ENCODE measurements at places on chromosomes 6 and 20.

- H3K4me3 ChIP-seq, result no peak overlapping the region
- no peaks in the 10 kb centered on the region for H3K36me3 ChIP-seq
- no peak for DNase-seq
Observed at GRCh38 chr6:46715141-46715540, 20.0 kb downstream of the PLA2G7 start.

DNA sequence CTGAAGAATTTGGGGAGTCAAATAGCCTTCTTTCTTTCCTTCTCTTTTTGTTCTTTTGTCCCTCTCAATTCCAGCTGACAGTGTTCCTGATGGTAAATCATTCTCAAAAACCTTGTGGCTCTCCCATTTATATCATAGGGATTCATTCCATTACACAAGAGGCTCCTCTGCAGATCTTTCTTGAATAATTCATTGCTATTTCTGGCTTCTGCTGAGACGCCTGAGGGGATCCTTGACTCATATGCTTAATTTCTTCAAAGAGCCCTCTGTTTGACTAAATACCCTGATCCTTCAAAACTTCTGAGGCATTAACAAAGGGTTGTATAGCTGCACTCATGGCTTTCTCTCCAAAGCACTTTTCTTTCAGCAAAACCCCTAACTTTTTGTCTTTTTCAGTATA, 289.3 kb downstream of the FARS2 start:
- H3K4me3 ChIP-seq, result no peak overlapping the region
- no peaks in the 10 kb centered on the region for H3K4me1 ChIP-seq
- DNase-seq, result no peak
- no peaks in the 10 kb centered on the region for H3K27me3 ChIP-seq
- no peaks in the 10 kb centered on the region for H3K36me3 ChIP-seq
- H3K27ac ChIP-seq, result no peak overlapping the region

- no peaks in the 10 kb centered on the region for H3K36me3 ChIP-seq
- H3K27me3 ChIP-seq, result no peaks in the 10 kb centered on the region
- H3K27ac ChIP-seq, result no peak overlapping the region
Observed at GRCh38 chr20:17765584-17765983, 65.8 kb downstream of the BANF2 start.

- no peaks in the 10 kb centered on the region for H3K36me3 ChIP-seq
- peaks cover 5% of the 10 kb centered on the region for H3K27me3 ChIP-seq
- no peak for DNase-seq
- peaks cover 8% of the 10 kb centered on the region for H3K4me1 ChIP-seq
- no peak overlapping the region for H3K27ac ChIP-seq
Observed at GRCh38 chr6:4736371-4736873, 39.8 kb upstream of the CDYL start.

DNA sequence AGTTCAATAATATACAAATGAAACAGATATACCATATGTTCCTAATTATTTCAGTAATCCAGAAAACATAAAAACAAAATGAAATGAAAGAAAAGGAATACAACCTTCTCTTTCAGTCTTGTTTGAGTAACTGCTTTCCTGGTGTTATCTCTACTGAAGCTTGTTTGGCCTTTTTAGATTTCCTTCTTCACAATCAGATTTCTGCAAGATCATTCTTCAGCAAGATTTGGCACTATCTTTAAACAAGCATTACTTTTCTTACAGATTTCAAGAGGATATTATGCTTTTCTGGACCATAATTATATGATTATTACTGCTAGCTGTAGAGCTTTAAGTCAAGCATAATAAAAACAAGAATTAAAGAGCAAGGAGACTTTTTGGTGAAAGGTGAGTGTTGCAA, 120.2 kb downstream of the MYB start:
- no peak for DNase-seq
- no peak overlapping the region for H3K4me3 ChIP-seq
- no peaks in the 10 kb centered on the region for H3K27me3 ChIP-seq

DNA sequence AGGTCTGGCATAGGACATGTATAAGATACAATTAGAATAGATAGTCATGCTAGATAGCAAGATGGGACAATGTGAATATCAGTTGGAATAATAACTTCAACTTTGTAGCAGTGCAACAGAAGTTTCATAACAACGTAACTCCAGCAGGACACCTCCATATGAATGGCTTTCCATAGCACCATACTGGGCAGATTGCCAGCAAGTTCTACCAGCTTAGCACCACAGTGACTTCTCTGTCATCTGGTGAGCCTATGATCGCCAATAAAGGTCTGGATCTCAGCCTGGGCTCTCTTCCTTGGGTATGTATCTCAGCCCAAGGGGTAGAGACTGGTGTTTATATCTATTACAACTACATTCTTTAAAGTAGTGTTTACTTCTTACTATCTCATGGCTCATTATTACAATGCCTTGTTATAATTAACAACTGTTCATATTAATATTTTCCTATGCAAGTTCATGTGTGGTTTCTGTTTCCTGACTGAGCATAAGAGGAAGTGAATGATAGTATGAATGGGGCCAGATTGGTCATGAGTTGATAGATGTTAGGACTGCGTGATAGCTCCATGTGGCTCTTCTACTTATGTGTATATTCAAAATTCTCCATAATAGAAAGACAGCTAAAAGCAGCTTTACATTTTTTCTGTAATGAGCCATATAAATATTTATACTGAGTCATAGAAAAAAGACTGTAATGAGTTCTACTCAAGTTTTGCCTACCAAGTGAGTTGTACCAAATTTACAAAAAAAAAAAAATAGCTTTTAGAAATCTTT, 22.9 kb downstream of the HTR1B start:
- H3K27me3 ChIP-seq, result no peaks in the 10 kb centered on the region
- H3K36me3 ChIP-seq, result no peaks in the 10 kb centered on the region
- H3K4me3 ChIP-seq, result no peak overlapping the region
- no peaks in the 10 kb centered on the region for H3K4me1 ChIP-seq

- peaks cover 31% of the 10 kb centered on the region for H3K4me1 ChIP-seq
- H3K4me3 ChIP-seq, result no peak overlapping the region
- H3K36me3 ChIP-seq, result no peaks in the 10 kb centered on the region
- H3K27ac ChIP-seq, result peak overlapping the region; percentile 91
- H3K27me3 ChIP-seq, result no peaks in the 10 kb centered on the region
Observed at GRCh38 chr20:44646641-44647274, 4.7 kb downstream of the ADA start.

- no peak for DNase-seq
- H3K27me3 ChIP-seq, result no peaks in the 10 kb centered on the region
- no peak overlapping the region for H3K4me3 ChIP-seq
- no peaks in the 10 kb centered on the region for H3K36me3 ChIP-seq
Observed at GRCh38 chr6:159577564-159577963, 115.5 kb downstream of the SOD2 start.
